Fibroblast of villous mesenchyme (primary cell): ENCODE measurements at places on chromosomes 5 and 9. TPM values are rescaled to one million over a fixed set of nuclear protein-coding genes. Genes with fewer than 3 reads are reported as not detected.

The SPATA6L gene
- total RNA-seq, result 0.43 and 0.64 TPM in 2 replicates

The FBXL7 gene
- 10.6 and 11.2 TPM in 2 replicates for total RNA-seq

The IFNA2 gene
- total RNA-seq, result not detected in 2 replicates

The BTNL8 gene
- total RNA-seq, result not detected in 2 replicates

The LHFPL2 gene
- total RNA-seq, result 35.0 and 44.1 TPM in 2 replicates

The FAM221B gene
- total RNA-seq, result not detected in 2 replicates

The TNFSF8 gene
- total RNA-seq, result not detected in 2 replicates

The DND1 gene
- 0.32 TPM in 1 of 2 replicates, not detected in the other for total RNA-seq
